A549 treated with Hydrocortisone at 1 μM for 4 hours (cell line): ENCODE measurements at places on chromosomes 7 and 10. TPM values are rescaled to one million over a fixed set of nuclear protein-coding genes. Genes with fewer than 3 reads are reported as not detected.

Gene TMEM26
- total RNA-seq, result 0.01 to 0.07 TPM (median 0.05 TPM) in 4 of 5 replicates, not detected in the other

Gene ITIH5
- 0.02 to 0.20 TPM (median 0.13 TPM) in 5 replicates for total RNA-seq

Gene PNLIPRP3
- 0.03 to 0.05 TPM in 2 of 5 replicates, not detected in the others for total RNA-seq

Gene GIMAP1
- total RNA-seq, result not detected in 5 replicates

Gene DENND2A
- total RNA-seq, result 0.39 to 0.98 TPM (median 0.76 TPM) in 5 replicates

Gene HMX3
- 0.08 to 0.13 TPM in 2 of 5 replicates, not detected in the others for total RNA-seq

Gene ZYX
- 165 to 204 TPM (median 185 TPM) in 5 replicates for total RNA-seq

Gene TWNK
- total RNA-seq, result 34.1 to 46.2 TPM (median 36.9 TPM) in 5 replicates

Gene DCLRE1C
- 3.6 to 11.7 TPM (median 5.8 TPM) in 5 replicates for total RNA-seq

Gene GPRIN2
- 27.8 to 43.2 TPM (median 36.3 TPM) in 5 replicates for total RNA-seq

Gene CHAT
- total RNA-seq, result not detected in 5 replicates

Gene SND1
- total RNA-seq, result 97.7 to 121 TPM (median 102 TPM) in 5 replicates

Gene UPP1
- total RNA-seq, result 61.2 to 93.6 TPM (median 76.2 TPM) in 5 replicates

Gene NUTM2A
- 0.06 to 0.28 TPM (median 0.13 TPM) in 5 replicates for total RNA-seq

Gene EBF3
- total RNA-seq, result 0.10 to 0.17 TPM (median 0.13 TPM) in 5 replicates

Gene GJD4
- not detected in 5 replicates for total RNA-seq

Gene ZRANB1
- total RNA-seq, result 6.8 to 10.6 TPM (median 8.9 TPM) in 5 replicates

Gene C7orf33
- not detected in 5 replicates for total RNA-seq

Gene PRTFDC1
- 15.8 to 19.8 TPM (median 17.5 TPM) in 5 replicates for total RNA-seq

Gene WASHC2C
- 17.1 to 24.2 TPM (median 18.3 TPM) in 5 replicates for total RNA-seq

Gene PRLHR
- total RNA-seq, result not detected in 5 replicates

Gene COBL
- total RNA-seq, result 4.0 to 4.8 TPM (median 4.4 TPM) in 5 replicates

Gene CCL24
- not detected in 5 replicates for total RNA-seq

Gene RARRES2
- not detected in 5 replicates for total RNA-seq

Gene ZNRF2
- total RNA-seq, result 4.7 to 6.4 TPM (median 5.5 TPM) in 5 replicates

Gene SAMD8
- 9.5 to 17.1 TPM (median 14.8 TPM) in 5 replicates for total RNA-seq

Gene VIPR2
- total RNA-seq, result 0.02 to 0.06 TPM (median 0.04 TPM) in 4 of 5 replicates, not detected in the other
